ENCODE measurements at places on chromosomes 16 and 17.

DNA sequence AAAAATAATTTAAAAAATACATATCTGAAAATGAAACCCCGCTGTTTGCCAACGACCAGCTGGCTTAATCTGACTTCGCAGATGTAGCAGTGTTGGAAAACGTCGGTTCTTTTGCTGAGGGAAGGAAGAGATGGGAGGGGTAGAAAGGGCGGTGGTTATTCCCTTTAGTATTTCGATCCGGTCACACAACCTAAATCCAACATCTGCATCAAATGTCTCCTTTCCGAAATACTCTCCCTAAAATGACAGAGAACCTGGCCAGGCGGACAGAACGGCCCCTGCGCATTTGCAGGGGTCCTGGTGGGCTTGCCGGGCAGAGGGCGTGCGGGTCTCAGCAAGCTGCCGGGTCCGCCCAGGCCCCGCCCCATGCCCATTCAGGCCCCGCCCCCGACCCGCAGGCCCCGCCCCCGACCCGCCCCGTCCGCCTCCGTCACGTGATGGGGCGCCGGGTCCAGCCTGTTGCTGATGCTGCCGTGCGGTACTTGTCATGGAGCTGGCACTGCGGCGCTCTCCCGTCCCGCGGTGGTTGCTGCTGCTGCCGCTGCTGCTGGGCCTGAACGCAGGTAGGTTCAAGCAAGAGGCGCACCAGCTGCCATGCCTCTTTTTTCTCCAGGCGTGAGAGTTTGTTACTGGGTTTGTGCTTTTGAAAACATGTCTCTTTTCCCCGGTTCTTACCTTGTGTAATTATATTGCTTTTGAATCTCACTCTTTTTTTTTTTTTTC, at the start of gene SCPEP1:
Gene SCPEP1 (plus strand): TSS at position 459 of the 723 bp plus-strand sequence. CDS start 29 bp downstream, at position 488.
- peak; percentile 83 for DNase-seq

DNA sequence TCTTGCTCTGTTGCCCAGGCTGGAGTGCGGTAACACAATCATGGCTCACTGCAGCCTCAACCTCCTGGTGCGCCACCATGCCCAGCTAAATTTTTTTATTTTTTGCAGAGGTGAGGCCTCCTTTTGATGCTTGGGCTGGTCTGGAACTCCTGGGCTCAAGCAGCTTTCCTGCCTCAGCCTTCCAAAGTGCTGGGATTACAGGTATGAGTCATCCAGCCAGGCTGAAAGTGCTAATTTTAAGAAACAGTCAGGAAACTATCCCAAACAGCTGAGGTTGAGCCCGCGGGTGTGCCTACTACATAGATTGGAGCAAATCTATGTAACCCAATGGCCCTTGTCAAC, 738 bp upstream of the XPO6 start:
- no peak for DNase-seq

GRCh38 chr17:70187383-70187782, 18.1 kb downstream of the KCNJ2 start:
- DNase-seq: no peak

DNA sequence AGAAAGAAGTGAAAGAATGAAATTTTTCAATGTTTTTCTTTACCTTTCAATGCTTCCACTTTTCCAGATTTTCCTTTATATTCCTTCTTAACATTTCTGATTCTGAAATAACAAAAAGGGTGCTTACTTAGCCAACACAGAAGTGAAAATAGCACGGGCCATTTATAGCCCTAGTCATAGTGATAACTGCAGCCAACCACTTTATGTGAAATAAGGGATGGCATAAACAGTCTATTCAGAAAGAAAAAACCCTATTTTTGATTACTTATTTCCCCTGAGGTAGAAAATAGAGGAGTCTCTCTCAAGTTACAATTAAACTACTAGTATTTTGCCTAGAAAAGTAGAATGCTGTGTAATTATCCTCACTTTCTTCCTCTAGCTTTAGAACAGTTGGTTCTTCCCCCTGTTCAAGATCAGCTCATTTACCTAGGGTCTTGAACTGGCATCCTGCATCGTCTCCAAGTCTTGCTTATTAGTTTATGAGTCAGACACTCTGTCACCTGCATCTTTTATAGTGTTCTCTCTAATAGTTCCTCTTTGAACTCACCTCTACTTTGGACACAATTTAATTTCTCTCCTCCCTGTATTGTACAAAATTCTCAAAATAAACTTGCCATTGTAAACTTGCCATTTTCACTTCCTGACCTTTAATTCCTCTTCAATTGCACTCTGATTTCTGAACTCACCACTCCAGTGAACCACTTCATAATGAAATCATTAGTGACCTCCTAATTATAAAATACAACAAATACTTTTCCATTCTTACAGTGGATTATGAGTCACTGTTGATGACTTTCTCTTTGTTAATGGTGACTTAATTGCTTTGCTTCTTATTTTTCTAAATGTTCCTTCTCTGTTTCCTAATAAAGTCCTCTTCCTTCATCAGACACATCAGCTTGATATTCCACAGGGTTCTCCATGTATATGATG, 23.6 kb downstream of the ABCA6 start:
- DNase-seq: no peak

- DNase-seq: no peak
These were observed 3.6 kb downstream of the ZNRF1 start for GRCh38 chr16:75002474-75002873.
